Neural crest cell (in vitro differentiated cells): ENCODE measurements at places on chromosomes 2 and 18. TPM values are rescaled to one million over a fixed set of nuclear protein-coding genes. Genes with fewer than 3 reads are reported as not detected.

Gene NT5DC4
- not detected in 2 replicates for total RNA-seq

- no peaks in the 10 kb centered on the region for H3K36me3 ChIP-seq
- peaks cover 20% of the 10 kb centered on the region for H3K27me3 ChIP-seq
- H3K27ac ChIP-seq: no peak within 1 kb of the TSS
- no peak for DNase-seq
These were observed at the start of gene CTAGE1 for GRCh38 chr18:22417496-22418188. Gene CTAGE1 (minus strand): TSS chr18:22417915. CDS start chr18:22417811, 104 bp downstream.

GRCh38 chr18:34531110-34531509 is 179.0 kb upstream of the DTNA start:
- no peaks in the 10 kb centered on the region for H3K36me3 ChIP-seq
- no peak overlapping the region for H3K27ac ChIP-seq
- DNase-seq: no peak
- H3K4me3 ChIP-seq: no peak overlapping the region
- H3K27me3 ChIP-seq: no peaks in the 10 kb centered on the region
- peaks cover 8% of the 10 kb centered on the region for H3K4me1 ChIP-seq

GRCh38 chr2:157895531-157895930 is 19.4 kb upstream of the ACVR1 start:
- peaks cover 59% of the 10 kb centered on the region for H3K27me3 ChIP-seq
- H3K36me3 ChIP-seq: no peaks in the 10 kb centered on the region
- H3K4me3 ChIP-seq: no peak overlapping the region
- DNase-seq: no peak

- H3K4me1 ChIP-seq: peaks cover 4% of the 10 kb centered on the region
- peaks cover 15% of the 10 kb centered on the region for H3K36me3 ChIP-seq
- no peak for DNase-seq
- H3K27ac ChIP-seq: no peak overlapping the region
These were observed 8.9 kb downstream of the ADAM23 start for GRCh38 chr2:206452242-206452641.

GRCh38 chr2:193382583-193382982 is 1187.8 kb upstream of the TMEFF2 start:
- H3K27ac ChIP-seq: no peak overlapping the region
- H3K4me3 ChIP-seq: no peak overlapping the region
- no peaks in the 10 kb centered on the region for H3K36me3 ChIP-seq

Gene NYAP2
- total RNA-seq: 0.35 and 0.36 TPM in 2 replicates

Gene SLC9A4
- not detected in 2 replicates for total RNA-seq

Gene PFN4
- total RNA-seq: 1.3 and 1.7 TPM in 2 replicates

GRCh38 chr2:142502402-142502801 is 371.6 kb upstream of the LRP1B start:
- H3K4me3 ChIP-seq: no peak overlapping the region
- no peaks in the 10 kb centered on the region for H3K36me3 ChIP-seq
- no peaks in the 10 kb centered on the region for H3K4me1 ChIP-seq
- no peak overlapping the region for H3K27ac ChIP-seq
- H3K27me3 ChIP-seq: no peaks in the 10 kb centered on the region
- no peak for DNase-seq

Gene INPP5D
- total RNA-seq: 0.28 and 0.30 TPM in 2 replicates

DNA sequence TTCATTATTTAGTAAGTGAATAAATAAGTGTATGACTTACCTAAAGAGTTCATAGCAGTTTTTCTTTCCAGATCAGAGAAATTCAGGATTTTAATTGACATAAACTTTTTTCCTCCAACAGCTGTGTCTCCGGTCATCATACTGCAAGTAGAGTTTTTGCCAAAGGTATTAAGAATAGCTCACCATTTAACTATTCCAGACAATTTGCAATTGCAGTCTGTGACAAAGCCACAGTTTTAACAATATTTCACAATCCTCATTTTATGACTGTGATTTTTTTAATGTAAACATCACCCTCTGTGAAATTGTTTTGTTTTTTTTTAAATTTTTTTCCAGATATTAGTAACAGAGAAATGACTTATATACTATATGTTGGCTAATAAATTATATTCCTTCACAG is 199.1 kb downstream of the TRIB2 start:
- H3K4me1 ChIP-seq: peaks cover 5% of the 10 kb centered on the region
- no peaks in the 10 kb centered on the region for H3K36me3 ChIP-seq
- no peak overlapping the region for H3K4me3 ChIP-seq

- no peaks in the 10 kb centered on the region for H3K27me3 ChIP-seq
- no peak for DNase-seq
- no peaks in the 10 kb centered on the region for H3K36me3 ChIP-seq
- H3K4me3 ChIP-seq: no peak overlapping the region
- H3K27ac ChIP-seq: no peak overlapping the region
These were observed 171.6 kb downstream of the SH3RF3 start for GRCh38 chr2:109300582-109300981.

- no peak overlapping the region for H3K27ac ChIP-seq
- peaks cover 4% of the 10 kb centered on the region for H3K4me1 ChIP-seq
- no peaks in the 10 kb centered on the region for H3K36me3 ChIP-seq
- H3K27me3 ChIP-seq: peaks cover 5% of the 10 kb centered on the region
- H3K4me3 ChIP-seq: no peak overlapping the region
These were observed 594.6 kb downstream of the SLC4A3 start for GRCh38 chr2:220221992-220222391.

Gene NT5C1B
- total RNA-seq: not detected in 2 replicates
